ENCODE measurements at places on chromosomes 2 and 18.

- no peak for ATAC-seq
These were observed 24.1 kb downstream of the IGFBP2 start for GRCh38 chr2:216657086-216657855.

DNA sequence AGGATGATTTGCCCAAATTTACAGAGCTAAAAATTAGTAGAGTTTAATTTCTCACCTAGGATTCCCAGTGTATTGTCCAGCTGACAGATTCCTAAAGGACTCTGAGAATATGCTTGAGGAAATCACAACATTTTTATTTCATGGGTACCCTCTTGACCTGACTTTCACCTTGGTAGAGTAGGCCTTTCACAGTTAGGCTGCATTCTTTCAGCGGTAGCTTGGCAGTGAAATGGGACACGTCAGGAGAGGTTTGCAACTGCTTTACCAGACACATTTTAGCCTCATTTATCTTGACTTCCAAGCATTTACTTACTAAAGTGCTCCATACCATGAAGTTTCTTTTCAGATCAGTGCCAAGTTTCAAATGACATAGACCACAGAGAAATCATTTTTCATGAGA lies 937.9 kb upstream of the LRRTM1 start:
- ATAC-seq = no peak

- no peak for ATAC-seq
These were observed 67.9 kb upstream of the SLC25A52 start for GRCh38 chr18:31828613-31829012.

DNA sequence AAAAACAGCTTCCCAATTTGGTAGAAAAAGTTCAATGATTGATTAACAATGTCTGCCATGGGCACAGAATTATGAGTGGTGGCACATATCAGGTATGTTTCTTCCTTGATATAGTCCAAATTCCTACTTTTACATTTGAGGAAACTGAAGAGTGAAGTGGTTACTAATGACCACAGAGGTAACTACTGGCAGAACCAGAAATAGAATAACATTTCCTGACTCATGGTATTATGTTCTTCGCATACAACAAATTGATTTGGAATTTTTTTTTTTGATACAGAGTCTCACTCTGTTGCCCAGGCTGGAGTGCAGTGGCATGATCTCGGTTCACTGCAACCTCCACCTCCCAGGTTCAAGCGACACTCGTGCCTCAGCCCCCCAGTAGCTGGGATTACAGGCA lies 6.0 kb upstream of the NFE2L2 start:
- no peak for ATAC-seq

- no peak for ATAC-seq
These were observed 454.9 kb downstream of the LPIN1 start for GRCh38 chr2:12201369-12201768.

- ATAC-seq = no peak
These were observed 18.9 kb downstream of the LTBP1 start for GRCh38 chr2:32965523-32966171.

DNA sequence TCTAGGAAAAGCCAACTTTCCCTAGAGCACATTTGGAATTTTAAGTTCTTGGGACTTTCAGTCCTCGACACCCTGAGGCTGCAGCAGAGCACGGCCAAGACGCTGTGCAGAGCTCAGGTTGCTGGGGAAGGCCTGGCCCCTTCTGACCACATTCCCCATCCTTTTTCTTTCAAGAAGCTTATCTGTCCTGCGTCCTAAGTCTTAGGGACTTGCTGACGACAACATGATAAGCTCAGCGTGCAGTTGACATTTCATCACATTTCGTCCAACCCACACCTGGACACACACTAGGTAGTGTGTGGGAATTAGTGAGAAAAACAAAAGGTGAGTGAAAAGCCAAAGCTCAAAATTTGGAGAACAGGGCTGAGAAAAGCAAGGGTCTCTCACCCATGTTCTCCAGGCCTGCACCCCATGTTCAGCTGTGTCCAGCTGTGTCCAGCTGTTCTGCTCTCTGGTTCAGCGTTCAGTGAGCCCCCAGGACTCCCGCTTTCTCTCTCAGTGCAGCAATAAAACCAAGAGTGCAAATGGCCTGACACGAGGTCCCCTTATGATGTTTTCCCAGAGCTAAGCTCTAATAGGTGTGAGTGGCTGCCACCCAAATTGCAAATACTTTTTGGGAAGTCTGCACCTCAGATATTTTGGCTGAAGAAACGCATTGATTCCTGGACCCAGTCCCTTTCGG lies 101.9 kb downstream of the RGPD3 start:
- ATAC-seq = no peak

DNA sequence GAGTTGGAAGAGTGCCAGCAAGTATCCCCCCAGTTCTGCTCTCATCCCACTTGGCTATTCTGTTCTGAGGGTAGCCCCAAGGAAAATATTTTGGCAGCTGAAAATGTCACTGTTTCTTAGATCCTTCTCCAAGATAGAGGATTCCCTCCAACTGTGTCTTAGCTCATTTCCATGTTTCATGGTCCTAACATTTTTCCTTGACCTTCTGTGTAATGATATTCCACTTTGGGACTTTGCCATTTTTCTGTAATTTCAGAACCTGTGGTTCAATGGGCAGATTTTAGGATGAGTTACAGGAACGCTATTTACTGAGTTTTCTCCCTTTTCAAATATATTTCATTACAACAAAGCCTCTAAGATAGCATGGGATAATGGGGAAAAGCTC lies 34.7 kb downstream of the NHEJ1 start:
- no peak for ATAC-seq

DNA sequence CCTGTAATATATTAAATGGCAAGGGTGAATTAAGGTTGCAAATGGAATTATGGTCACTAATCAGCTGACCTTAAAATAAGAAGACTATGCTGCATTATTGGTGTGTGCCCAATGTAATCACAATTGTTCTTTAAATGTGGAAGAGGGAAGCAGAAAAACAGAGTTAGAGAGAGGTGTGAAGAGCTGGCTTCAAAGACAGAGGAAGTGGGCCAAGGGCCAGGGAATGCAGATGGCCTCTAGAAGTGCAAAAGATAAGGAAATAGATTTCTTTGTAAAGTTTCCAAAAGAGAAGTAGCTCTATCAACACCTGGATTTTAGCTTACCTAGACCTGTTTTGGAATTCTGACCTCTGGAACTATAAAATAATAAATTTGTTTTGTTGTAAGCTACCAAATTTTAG lies 276.0 kb downstream of the LRRTM1 start:
- ATAC-seq = no peak

- ATAC-seq = no peak
These were observed 1.0 kb upstream of the ANKRD62 start for GRCh38 chr18:12092398-12093229.

GRCh38 chr18:10249270-10249669 lies 205.2 kb upstream of the APCDD1 start:
- no peak for ATAC-seq

Data from motor neuron (in vitro differentiated cells).